ENCODE measurements at places on chromosomes 12 and 14.
A peak's percentile ranks its signal among the peaks of the same experiment; 100 is the strongest.

DNA sequence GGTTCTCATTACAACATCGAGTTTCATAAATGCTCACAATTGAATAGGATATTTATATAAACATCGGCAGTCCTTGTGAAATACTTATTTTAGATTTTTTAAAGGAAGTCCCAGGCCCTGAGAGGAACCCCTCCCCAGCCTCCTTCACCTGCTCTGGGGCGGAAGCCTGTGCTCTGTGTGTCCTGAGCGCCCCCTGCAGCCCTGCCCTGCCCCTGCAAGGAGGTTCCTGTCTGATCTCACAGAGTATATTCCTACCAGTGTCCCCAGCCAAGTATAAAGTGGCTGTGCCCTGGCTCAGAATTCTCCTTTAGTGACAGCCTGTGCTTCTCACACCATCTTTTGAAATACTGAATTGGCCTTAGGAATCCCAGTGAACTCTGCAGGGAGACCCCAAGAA is 659.5 kb downstream of the TMEM121 start:
- DNase-seq = peak; percentile 71

GRCh38 chr12:63064080-63064479 is 86.9 kb downstream of the AVPR1A start:
- no peak for DNase-seq

DNA sequence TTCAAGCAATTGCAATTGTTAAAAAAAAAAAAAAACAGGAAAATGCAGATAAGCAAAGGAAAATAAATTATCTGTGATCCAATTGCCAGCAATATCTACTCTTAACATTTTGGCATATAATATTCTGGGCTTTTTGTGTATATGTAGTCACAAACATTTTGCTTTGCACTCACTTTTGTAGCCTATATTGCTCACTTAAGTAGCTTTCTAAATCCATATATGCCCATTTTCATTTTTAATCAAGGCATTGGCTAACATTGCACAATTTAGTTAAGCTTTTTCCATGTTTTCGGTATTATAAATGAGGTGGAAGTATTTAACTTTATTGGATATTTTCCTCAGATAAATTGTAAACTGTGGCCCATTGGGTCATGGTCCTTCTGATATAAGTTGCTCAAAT is 466.3 kb upstream of the ATP2B1 start:
- DNase-seq = no peak

DNA sequence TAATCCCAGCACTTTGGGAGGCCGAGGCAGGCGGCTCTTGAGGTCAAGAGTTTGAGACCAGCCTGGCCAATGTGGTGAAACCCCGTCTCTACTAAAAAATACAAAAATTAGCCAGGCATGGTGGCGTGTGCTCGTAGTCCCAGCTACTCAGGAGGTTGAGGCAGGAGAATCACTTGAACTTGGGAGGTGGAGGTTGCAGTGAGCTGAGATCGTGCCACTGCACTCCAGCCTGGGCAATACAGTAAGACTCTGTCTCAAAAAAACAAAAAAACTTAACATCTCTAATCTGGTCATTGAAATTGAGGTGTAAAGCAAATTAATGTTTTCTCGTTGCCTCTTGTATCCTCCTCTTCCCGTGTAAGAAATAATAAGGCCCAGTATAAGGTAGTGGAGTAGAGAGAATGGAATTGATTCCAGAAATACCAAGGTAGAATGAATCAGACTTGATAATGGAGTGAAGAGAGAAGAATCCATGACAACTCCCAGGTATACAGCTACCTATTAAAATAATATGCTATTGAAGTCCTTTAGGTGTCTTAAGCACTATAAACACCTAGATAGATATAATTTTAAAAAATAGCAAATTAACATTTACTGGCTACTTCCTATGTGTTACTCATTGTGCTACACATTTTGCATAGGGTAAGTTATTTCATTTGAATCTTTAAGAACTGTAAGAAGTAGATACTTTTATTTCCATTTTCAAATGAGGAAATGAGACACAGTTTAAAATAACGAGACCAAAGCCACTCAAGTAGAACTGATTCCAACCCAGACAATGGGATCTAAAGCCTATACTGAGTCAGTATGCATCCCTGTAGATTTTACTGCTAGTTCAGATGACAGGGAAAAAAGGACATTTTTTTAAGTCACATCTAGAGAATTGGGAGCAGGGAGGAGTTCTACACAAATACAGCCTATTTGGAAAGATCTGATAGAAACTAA is 23.2 kb downstream of the RAP1B start:
- no peak for DNase-seq

DNA sequence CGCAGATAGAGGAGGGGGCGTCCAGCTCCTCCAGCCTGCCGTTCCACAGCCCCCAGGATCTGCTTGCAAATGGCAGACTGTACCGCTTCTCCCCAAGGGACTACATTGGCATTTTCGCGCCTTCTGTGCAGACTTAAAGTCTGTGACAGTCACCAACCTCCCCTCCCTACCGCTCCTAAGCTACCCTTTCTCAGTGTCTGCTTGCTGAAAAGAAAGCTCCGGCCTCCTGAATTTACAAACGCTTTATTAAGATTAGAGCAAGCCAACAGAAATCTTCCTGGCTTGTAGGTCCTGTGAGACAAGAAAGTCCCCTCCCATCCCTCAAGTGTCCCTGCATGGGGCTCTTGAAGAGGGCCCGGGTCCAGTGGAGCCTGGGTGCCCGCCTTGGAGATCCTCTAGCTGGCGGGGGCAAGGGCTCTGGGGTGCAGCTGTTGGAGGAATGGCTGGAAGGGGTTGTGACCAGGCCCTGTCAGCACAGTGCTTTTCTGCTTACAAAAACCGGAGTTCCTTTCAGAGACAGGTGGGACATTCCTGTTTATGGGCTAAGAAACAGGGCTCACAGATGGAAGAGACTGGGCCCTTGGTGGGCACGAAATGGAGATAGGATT is 2.8 kb upstream of the DLK1 start:
- no peak for DNase-seq

- DNase-seq = no peak
These were observed 33.3 kb downstream of the ACTN1 start for GRCh38 chr14:68945585-68946488.

DNA sequence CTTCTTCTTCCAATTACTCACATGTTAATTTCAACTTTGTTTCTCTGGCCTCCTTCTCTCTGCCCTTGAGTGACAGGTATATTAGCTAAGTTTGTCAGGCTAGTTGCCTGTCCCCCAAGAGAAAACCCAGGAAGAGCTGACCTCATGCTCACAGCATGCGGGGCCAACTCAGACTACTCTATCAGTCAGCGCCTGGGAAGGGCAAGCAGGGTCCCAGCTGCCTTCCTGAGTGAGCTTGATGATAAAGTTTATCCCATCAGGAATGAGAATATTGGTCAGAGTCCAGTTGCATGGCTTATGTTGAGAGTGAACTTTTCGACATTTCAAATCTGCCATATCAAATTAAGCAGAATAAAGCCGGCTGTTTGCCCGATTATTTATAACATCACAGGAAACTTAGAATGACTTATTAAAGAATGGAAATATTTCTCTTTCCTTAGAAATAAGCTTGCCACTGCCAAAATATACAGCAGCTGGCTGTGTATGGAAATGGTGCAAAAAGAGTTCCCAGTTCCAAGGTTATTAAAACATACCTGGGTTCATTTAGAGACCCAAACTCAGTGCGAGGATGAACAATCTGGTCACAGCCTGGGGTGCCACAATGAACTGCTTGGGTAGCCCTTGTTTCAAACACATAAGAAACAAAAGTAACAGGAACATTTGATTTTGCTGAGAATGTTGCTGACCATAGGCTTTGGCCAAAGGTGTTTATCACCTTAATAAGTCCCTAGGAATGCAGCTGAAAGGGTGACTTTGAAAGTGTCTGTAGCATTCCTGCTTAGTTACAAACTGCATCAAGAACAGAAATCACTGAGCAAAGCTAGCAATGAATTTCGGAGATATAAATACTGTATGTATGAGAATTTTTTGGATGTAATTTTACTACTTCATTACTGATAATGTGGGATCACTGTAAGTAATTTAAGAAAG is 1553.8 kb upstream of the FLRT2 start:
- no peak for DNase-seq

DNA sequence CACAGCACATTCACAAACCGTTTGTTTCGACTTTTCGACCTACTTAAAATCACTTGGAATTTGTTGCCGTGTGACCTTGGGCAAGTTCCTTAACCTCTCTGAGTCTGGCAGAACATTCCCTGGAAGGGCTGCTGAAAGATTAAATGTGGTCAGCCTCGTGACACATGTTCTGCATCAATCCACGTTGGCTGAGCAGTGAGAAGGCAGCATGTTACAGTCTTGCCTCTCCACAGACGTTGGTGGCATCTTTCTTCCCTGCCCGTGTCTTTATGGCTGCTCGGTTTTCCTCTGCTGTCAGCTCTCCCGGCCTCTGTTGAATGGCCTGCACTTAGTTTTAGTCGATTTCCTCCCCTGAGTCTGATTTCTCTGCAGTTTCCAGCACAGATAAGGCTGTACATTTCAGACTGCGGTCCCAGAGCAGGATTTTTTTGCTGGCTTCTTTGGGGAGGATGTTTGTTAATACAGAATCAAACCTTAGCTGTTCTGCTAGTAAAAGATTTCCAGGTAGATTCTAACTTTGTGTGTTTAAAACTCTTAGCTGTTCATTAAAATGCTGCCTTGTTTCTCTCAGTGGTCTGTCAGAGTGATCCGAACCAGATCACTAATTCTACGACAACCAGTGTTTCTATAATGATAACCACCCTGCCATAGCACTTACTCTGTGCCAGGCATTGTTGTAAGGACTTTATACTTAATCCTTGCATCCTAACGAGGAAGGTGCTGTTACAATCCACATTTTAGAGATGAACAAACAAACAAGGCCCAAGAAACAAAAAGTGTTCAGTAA is 217.1 kb downstream of the CHST11 start:
- no peak for DNase-seq

DNA sequence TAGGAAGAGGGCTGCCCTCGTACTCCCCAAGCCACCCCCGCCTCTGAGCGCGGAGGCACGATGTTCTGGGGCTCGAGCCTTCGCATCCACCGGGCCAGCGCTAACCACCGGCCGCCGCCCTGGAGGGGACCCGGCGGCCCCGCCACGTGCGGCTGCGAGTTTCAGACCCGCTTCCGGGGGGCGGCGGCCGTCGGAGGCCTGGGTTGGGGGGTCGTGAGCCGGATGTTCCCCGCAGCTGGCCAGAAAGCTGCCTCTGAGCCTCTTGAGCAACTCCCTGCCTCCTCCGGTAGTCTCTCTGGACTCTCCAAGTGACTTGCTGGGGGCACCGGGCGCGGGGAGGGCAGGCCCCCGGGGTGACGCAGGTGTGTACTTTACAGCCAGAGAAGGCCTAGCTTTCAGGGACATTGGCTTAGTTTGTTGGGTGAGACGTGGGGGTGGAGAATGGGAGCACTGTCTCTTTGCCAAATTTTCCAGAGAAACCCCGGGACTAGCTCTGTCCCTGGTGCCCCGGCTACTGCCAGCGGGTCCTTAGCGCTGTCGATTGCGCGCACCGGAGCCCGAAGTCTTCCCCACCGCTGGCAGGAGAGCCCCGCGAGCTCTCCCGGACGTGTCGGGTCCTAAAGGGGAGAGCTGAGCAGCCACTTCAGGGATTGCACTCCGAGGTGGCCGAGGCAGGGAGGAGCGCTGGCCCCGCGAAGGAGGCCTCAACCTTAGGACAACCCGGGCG is 15.6 kb downstream of the OTX2 start:
- no peak for DNase-seq

DNA sequence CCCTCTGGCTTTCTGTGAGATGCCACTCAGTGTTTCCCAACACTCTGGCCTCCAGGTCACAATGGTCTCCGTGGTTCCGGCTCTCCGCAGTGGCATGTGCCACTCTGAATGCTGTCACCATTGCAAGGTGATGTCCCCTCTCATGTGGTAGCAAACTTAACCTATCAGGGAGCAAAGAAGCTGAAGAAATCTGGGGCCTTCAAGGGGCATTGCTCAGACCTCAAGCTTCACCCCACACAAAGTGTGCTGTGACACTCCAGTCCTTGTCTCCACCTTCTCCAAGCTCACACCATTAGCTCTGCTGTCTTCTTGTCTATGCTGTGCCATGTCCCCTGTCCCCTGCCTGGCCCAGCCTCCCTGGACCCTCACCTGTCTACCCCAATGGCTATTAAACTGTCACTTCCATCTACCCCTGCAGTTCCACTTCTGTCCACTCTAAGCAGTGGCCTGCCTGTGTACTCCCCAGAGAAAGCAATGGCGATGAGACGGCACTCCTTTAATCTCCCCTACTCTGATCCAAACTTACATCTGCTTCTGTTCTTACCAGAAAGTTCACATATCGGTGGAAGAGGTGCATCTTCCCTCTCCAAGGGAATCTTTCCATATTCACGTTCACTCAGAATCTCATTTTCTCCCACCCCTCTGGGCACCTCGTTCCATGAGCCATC is 93.7 kb downstream of the DHRS2 start:
- DNase-seq = no peak

GRCh38 chr12:88634008-88634407 is 53.7 kb upstream of the KITLG start:
- no peak for DNase-seq

DNA sequence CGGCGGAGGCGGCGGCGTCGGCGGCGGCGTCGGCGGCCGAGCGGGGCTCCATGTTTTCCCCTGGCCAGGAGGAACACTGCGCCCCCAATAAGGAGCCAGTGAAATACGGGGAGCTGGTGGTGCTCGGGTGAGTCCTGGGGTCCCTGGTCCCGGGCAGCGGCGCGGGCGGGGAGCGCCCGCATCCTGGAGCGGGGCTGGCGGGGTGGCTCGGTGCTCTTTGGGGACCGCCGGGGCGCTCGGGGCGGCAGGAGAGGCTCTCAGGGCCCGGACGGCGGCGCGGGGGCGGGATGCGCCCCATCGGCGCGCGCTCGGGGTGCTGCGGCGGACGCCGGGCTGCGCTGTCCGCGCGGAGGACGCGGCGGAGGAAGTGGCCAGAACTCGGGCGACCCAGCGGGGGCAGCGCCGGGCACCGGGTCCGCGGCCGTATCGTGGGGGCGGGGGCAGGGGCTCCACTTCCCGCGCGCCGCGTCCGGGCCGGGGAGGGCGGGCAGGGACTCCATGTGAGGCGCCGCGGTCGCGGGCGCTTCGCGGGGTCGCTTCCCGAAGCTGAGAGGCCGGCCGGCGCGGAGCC is 485 bp downstream of the PELI2 start:
- DNase-seq = peak; percentile 37

DNA sequence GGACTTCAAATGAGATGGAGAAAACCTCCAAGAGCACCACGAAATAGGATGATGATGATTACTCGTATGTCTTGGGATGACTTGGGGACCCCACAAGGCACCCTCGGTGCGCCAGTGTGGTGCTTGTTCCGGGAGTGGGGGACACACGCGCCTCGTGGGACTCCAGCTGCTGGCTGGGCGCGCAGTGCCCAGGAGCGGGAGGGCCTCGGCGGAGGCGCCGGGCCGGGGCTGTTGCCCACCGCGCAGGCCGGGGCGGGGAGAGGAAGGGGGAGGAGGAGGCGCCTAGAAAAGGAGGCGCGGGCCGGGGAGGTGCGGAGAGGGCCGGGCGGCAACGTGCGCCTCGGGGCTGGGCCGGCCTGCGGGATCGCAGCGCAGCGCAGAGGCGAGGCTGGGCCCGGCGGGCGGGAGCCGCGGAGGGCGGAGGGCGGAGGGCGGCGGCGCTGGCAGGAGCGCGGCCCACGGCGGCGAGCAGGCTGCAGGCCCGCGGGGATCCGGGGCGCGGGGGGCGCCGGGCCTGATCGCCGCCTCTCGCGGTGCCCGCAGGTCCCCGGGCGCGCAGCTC is at the start of gene RFLNA:
RFLNA (plus strand) TSS at position 314 of the 562 bp plus-strand sequence. CDS start 337 bp downstream, outside the sequence.
- DNase-seq = no peak
